Lower lobe of right lung (tissue), 2 donors: ENCODE measurements at places on chromosomes 6 and 20.

GRCh38 chr6:34929241-34929978, 40.4 kb downstream of the ANKS1A start:
- DNase-seq = no peak

DNA sequence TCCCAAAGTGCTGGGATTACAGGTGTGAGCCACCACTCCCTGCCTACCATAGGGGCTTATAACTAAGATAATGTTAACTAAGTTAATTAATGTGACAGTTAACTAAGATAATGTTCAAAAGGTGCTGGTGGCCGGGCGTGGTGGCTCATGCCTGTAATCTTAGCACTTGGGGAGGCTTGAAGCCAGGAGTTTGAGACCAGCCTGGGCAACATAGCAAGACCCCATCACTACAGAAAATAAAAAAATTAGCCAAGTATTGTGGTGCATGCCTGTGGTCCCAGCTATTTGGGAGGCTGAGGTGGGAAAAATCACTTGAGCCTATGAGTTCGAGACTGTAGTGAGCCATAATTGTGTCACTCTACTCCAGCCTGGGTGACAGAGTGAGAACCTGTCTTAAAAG, 32.8 kb upstream of the SRF start:
- DNase-seq = no peak

DNA sequence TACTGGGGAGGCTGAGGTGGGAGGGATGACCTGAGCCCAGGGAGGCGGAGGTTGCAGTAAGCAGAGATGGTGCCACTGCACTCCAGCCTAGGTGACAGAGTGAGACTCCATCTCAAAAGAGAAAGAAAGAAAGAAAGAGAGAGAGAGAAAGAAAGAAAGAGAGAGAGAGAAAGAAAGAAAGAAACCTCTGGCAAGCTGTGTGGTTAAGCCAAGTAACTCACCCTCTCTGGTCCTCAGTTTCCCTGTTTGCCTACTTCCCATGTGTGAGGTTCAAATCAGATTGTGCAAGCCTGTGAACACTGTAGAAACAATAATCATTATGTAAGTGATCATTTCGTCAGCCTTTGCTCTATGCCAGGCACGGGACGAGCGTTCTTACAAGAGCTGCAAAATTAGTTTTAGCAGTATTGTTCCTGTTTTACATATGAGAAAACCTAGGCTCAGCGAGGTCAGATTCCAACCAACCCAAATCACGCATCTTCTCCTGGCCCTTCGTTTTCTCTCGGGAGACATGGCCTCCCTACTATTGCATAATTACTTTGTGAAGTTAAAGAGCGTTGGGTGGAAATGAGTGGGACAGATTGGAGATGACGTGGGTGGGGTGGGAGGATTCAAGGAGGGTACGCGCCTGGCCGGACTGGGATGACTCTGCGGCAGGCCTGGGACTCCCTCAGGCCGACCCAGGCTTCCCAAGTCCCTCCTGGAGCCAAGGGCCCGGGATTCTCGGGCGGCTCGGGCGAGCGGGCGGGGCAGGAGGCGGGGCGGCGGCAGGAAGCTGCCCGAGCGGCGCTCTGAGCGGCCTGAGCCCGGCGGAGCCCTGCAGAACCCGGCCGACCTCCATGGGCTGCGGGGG, at the start of gene SNX21:
Gene SNX21 (plus strand): TSS at position 770 of the 853 bp plus-strand sequence. CDS start 121 bp downstream, outside the sequence.
- peak; percentile 82 for DNase-seq

GRCh38 chr6:110270165-110270564, 88.0 kb downstream of the METTL24 start:
- DNase-seq = no peak

DNA sequence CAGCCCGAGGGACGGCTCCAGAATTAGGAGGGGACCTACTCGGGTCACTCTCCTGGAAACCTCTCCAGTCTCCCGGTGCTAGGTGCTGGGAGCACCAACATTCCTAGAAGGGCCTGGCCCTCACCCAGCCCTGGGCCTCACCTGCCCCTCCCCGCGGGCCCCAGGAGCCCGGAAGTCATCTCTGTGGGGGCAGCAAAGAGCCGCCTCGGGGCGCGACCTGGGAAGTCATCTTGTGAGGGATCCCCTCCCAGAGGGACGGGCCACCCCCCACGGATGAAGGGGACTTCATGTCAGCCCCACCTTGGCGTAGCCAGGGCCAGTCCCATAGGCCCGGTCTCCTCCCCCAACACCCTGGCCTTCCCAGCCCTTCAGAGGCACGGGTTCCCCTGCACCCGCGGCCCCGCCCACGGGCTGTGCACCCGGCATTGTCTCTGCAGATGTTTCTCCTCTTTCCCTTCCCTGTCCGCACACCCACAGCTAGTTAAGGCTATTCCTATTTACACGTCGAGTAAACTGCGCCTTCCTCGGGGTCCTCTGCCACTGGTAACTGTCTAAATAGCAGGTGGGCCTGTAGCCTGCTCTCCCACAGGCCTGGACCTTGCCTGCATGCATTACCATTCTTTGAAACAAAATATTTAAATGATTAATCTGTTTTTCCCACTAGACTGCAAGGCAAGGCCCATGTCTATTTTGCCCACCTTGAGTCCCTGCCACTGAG, 896 bp upstream of the RNASET2 start:
- DNase-seq = peak; percentile 82

DNA sequence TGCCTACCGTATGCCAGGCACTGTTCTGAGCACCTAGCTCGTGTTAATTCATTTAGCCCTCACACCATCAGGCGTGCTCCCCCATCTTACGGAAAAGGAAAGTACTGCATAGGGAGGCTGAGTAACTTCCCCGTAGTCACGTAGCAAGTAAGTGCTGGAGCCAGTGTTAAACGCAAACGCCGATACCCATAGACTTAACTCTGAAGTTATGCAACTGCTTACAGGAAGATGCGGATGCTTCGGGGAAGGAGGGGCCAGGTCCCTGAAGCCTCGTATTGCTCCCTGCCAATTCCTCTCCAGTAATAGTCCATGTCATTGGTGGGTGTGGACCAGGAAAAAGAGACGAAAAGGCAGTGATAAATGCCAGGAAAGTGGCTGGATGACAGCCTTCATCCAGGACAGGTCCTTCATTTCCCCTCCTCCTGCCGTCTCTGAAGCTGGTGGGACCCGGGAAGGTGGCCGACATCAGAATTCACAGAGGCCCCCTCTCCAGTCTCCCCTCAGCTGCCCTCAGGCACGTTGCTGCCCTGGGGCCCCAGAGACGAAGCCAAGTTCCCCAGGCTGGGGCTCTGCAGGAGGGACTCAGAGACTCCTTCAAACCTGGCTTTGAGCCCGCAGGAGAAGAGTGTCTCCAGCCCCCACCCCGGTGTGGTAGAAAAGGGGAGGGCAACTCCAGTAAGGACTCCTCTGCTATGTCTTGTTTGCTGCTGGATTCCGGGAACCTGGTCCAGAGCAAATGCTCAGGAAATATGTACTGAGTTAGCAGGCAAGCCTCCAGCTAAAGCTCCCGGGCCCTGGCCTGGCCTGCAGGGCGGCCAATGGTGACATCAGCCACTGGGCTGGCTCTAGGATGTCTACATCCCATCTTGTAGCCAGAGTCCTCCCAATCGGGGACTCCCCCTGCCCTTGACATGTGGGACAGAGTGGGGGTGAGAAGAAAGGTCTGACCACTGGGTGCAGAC, 37.8 kb downstream of the RAB44 start:
- DNase-seq = peak; percentile 71

DNA sequence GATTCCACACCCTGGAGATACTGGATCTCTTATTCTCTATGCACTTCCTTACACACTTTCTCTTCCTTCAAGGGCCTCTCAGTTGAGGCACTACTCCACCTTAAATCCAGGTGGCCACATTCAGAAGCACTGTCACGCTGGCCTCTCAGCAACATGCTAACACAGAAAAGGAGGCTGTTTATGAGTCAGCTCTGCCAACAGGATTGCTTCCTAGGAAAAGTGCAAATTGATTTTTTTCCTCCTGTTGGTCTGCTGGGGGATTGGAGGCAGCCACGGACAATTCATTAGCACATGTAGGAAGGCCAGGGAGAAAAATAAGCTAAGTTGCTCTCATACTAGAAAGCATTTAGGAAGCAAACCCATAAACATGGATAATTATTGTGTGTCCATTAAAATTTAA, 20.9 kb downstream of the LY86 start:
- DNase-seq = no peak

- DNase-seq = no peak
These were observed 569.7 kb upstream of the MARCKS start for GRCh38 chr6:113287396-113287795.

- no peak for DNase-seq
These were observed 129.5 kb upstream of the SSTR4 start for GRCh38 chr20:22905658-22906057.

- DNase-seq = no peak
These were observed 29.7 kb upstream of the GNRH2 start for GRCh38 chr20:3013771-3014170.

DNA sequence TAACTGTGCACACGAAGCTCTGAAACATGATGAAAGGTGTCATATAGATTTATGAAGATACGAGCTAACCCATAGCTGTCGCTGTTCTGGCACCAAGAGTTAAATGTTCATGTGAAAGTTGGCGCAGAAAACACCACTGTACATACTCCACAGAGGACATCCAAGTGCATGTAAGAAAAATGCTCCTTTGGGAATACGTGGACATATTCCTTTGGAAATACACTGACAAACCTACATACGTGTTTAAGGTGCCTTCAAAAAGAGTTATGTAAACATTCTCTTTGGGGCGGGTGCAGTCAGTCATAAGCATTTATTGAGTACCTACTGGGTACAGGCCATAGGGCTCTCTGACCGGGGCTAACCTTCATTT, 723 bp upstream of the ARID1B start:
- no peak for DNase-seq

DNA sequence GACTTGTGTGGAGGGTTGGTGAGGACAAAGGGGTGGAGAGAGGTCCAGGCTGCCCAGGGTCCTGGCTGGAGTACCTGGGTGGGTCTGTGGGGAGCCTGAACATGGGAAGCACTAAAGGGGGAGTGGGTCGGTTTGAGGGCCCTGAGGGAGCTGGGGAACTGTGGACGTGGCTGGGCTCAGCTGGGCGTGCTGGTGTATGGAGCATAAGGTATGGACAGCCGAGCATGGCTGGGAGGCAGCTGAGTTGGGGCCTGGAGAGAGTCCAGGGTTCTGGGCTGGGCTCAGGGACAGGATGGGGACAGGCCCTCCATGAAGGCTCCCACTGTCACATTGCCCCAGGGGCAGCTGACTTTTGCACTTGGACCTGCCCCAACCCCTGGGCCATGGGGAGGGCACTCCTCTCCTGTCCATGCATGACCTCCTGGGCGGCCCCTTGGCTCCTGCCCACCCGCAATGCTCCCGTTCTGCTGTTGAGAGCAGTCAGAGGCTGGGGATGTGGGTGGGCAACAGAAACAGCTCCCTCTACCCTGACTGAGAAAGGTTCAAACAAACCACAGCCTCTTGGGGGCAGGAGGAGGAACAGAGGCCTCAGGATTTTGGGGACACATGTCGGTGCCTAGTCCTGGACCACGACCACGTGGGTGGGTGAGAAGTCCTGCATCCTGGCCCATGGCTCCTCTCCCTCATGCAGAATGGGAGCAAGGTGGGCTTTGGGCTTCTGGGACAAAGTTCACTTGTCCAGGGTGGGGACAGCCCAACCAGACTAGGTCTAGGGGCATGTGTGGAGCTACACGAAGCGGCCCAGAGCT, 4.5 kb downstream of the C20orf204 start:
- DNase-seq = no peak

GRCh38 chr6:145349950-145350510, 385.3 kb downstream of the EPM2A start:
- no peak for DNase-seq

DNA sequence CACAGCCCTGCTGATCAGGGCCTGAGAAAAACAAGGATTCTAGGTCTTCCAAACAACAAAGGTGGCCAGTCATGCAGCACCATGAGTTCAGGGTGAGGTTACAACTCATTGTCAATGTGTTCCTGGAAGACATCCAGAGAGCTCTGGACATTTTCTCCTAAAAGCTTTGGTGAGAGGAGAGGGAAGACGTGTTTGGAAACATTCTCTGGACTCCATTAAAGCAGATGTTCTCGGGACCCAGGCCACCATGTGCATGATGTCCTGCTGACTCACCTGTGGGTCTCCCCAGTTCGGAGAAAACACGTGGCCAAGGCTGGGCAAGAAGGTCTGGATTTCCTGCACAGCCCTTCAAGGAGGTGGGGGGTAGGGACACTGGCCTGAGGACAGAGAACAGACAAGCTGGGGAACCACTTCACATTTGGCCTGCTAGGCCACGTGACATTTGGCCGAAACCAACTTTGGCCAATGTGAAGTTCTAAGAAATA, 61.6 kb downstream of the KCNB1 start:
- DNase-seq = no peak

GRCh38 chr6:140438346-140438735, 1063.9 kb upstream of the CITED2 start:
- DNase-seq = no peak

DNA sequence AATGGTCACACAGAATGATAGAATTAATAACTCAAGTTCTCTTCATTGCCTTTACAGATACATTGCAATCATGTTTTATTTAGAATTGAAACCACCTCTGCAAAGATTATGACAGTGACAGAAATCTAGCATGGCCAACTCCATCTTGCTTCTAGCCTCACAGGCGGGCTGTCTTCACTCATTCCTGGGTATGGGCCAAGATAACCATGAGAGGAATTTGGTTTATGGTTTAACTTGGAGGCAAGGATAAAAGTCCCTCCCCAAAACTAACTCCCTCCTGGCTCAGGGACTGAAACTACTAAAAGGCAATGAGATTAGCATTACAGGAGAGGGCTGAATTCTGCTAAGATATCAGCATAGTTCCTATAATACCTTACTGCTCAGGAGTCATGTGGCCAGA, 95.2 kb upstream of the CST7 start:
- no peak for DNase-seq

- no peak for DNase-seq
These were observed 7.1 kb downstream of the SPINT3 start for GRCh38 chr20:45508068-45508886.

- DNase-seq = peak; percentile 74
These were observed 76.6 kb upstream of the QKI start for GRCh38 chr6:163337958-163338357.

GRCh38 chr6:8570256-8570920, 135.0 kb upstream of the SLC35B3 start:
- no peak for DNase-seq

DNA sequence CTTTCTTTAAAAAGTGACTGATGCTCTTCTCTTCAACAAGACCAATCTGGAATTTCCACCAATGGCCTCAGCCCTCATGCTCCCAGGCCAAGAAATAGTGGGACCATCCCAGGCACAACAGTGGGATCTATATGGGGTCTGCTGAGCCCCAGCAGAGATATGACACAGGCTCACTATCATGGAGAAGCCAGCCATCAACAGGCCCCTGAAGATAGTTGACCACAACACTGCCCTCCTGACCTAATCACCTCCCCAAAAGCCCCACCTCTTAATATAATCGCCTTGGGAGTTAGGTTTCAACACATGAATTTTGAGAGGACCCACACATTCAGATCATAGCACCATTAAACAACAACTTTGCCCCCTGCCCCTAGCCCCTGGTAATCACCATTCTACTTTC, 16.8 kb upstream of the MCM3 start:
- DNase-seq = no peak
